ENCODE measurements at places on chromosomes 11 and 22.

DNA sequence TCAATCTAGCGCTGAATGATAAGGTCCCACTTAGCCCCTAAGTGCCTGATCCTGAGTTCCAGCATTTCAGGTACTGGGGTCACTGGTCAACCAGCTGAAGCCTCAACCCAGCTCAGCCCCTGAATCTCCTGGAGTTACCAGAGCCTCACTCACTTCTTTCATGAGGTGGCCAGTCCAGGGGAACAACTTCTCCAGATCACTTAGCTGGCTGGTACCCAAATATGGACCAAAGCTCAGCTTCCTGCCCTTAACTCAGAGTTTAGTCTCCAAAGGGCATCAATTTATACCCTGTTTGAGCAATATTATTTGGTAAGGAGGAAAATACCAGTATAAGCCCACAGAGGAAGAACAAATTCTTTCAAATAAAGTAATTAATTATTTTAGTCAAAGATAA, 105.6 kb downstream of the SLC1A2 start:
- no peak for DNase-seq

- DNase-seq: no peak
Observed at GRCh38 chr22:23549198-23549595, 30.9 kb downstream of the IGLL1 start.

GRCh38 chr11:116703421-116703820, 69.4 kb downstream of the BUD13 start:
- peak; percentile 50 for DNase-seq

DNA sequence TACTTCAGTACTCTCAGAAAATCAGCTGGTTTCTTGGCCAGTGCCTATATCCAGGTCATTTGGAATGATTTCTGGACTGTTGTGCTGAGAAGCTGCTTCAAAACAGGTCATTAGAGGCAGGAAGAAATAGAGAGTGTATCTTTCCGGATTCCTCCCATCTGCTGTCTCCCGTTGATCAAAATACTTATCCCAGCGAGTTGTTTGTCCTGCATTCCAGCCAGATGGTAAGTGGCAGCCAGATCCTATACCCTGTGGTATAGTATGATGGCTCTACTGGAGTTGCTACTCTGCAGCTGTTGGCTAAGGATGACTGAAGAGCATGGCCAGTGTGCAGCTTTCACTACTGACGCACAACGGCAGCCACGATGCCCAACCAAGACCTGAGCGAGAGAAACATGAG, 560.9 kb upstream of the ANO5 start:
- no peak for DNase-seq

DNA sequence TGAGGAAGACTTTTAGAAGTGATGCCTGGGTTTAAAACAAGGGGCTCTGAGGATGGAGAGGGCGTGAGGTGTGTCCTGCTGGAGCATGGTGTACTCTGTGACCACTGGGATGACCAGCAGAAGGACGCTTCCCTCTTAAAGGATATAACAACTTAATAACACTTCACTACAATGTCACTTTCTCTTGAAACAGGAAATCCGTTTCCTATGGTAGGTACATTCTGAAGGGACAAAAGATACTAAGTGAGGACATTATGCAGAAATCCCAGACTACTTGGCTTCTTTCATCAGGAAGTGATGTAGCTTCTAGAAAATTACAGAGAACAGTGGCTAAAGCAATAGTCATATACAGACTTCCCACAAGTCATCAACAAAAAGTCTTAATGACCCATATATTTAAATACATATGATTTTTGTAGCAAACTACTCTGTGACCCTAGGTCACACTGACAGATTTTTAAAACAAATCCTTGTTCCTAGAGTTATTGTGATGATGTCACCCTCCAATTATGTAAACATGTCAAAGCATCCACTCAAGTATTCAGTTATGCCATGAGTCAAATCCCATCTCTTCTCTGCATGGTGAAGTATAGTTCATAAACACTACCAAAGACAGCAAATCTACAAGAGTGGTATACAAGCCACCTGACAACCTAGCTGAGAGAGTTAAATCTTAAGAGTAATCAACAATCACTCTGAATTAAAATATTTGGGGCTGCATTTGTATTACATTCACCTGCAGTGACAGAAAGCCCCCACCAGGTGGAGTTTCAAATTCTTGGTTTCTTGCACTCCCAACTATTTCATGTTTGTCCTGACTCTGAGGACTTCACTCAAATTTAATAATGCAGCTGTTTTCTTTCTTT, 32.8 kb downstream of the PITPNB start:
- peak; percentile 71 for DNase-seq
